ENCODE measurements at places on chromosomes 11 and 22. TPM values are rescaled to one million over a fixed set of nuclear protein-coding genes. Genes with fewer than 3 reads are reported as not detected.
A peak's percentile ranks its signal among the peaks of the same experiment; 100 is the strongest.

DNA sequence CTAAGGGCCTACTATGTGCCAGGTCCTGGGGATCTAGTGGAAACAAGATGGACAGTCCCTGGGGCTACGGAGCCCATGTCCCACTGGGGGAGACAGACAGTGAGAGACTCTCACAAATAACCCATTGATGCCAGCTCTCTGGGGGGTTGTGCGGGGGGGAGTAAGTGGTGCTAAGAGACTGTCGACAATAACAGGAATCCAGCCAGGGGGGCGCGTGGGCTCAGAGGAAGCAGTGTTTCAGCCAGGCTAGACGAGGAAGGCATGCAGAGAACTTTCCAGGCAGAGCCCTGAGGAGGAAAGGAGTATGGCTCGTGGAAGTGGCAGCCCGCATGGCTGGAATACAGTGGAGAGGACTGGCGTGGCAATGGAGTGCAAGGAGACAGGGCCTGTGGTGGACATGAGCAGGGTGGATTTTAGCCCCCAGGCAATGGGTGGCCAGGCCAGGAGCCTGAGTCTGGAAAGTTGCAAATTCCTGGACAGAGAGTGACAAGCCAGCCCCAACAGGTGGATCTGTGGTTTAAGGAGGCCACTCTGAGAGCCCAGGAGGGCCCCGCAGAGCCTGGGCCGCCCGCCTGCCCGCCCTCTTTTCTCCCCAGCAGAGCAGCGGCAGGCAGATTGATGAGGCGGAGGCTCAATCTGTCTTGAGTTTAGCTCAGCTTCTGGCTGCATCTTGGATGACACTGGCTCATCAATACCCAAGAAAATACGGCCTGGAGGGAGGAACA, 40.0 kb upstream of the TCF20 start:
- DNase-seq, result no peak

DNA sequence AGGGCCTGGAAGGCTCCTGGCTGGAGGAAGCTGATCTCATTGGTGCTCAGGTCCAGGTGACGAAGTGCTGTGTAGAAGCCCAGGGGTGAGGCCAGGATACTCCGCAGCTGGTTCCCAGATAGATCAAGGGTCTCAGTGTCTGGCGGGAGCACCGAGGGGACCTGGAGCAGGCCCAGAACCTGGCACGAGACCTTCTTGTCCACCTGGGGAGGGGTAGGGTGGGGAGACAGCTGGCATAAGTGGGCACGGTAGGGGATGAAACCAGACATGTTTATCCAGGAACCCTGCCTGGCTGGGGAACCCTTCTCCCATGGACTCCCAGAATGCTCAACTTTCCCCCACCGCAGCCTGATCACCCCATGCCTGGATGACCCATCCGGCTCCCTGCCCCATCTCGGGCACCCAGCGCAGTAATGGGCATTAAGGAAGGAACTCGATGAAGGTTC, 9.2 kb downstream of the LRRC32 start:
- DNase-seq, result peak; percentile 1

TESMIN gene
- total RNA-seq, result 0.29 TPM

DNA sequence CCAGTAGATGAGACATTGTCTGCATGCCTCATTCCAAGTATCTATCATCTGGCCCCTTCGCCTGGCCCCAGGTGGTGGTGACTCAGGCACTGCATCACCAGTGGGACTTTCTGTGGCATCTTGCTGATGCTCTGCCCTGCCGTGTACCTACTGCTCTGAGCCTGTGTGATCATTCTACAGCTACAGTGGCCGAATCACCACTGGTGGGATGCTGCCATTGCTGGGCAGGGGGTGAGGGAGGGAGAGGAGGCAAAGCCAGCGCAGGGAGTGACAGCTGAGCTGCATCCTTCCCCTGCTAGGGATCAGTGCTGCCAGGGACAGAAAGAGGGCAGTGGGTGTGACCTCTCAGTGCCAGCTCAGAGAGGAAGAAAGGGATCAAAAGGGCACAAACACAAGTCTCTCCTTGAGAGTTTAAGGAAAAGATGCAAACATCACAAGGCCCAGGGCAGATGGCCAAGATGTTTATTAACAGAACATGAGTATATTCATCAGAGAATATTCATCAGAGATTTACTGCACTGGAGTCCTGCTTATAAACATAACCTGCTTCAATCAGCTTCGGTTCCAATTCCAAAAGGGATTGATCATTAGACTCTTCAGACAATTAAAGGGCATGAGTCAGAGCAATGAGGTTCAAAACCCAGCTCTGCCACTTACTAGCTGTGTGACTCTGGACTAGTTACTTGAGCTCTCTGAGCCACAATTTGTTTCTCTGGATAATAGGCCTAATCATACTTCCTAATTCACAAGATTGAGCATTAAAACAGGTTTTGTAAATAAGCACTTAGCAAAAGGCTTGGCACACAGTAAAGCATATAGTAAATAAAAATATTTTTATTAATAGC, 109.8 kb downstream of the NAT10 start:
- DNase-seq, result no peak

PYGM gene
- 31.3 TPM for total RNA-seq

NLRP14 gene
- total RNA-seq, result not detected

- DNase-seq, result no peak
These were observed 62.0 kb upstream of the THY1 start for GRCh38 chr11:119484741-119485605.

GRCh38 chr11:93403930-93404329, 73.4 kb downstream of the DEUP1 start:
- DNase-seq, result no peak

GRCh38 chr22:44214764-44215163, 34.0 kb downstream of the PARVG start:
- no peak for DNase-seq

GRCh38 chr11:58912124-58912523, 27.2 kb upstream of the GLYATL1 start:
- DNase-seq, result no peak

DNA sequence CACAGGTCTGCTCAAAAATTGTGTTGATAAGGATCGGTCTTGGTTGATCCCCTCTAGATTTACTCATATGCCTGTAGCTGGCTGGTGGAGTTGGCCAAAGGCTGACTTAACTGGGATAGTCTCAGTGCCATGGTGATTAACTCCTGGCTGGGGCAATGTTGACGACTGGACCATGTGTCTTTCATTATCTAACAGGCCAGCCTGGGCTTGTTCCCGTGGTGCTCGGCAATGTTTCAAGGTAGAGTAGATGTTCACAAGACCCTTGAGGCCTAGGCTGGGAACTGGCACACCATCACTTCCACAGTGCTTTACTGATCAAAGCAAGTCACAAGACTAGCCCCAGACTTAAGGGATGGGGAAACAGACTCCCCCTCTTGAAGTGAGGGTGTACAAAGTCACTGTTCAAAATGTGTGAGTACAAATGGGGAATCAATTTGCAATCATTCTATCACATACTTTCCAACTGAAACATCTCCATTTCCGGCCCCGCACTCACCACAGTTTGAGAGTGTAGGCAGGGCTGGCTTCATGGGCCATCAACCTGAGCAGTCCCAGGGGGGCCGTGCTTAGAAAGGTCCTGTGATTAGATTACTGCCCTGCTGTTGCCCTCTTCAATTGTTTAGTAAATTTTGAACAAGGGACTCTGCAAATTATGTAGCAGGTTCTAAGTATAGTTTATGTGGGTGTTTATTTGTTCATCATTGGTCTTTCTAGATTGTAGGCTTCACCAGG, 240.8 kb downstream of the NELL1 start:
- no peak for DNase-seq

DNA sequence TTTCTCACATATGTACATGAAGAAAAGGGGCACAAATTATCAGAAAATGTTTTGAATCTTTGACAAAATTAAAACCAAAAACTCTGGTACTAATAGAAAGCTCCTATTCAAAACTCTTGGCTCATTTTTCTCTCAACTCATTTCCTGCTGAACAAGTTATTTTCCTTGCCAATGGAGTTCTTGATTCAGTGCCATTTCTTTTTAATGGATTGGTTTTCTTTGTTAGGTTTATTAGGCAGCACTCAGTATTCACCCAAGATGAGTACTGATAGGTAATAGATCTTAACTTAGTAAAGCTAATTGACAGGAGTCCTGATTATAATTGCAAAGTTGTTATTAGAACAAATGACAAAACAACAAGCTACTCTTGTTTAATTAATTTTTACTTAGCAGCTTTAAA, 279.4 kb upstream of the PDGFD start:
- no peak for DNase-seq

DNA sequence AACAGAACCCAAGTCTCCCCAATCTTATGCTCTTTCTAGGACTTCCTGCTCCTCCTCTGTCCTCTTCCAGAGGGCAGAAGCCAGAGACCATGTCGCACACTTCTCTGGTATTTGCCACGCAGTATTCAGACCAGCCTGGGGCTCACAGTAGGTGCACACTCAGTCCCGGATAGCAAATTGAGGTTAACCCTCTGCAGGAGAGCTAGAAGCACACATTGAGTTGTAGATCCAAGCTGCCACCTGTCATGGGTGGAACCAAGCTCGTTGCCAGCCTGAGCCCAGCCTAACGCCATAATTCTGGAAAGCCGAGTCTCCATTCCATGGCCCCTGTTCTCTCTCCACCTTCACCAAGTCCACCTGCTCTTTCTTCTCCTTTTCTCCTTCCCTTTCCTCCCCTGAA, 562.1 kb downstream of the BUD13 start:
- no peak for DNase-seq

DNA sequence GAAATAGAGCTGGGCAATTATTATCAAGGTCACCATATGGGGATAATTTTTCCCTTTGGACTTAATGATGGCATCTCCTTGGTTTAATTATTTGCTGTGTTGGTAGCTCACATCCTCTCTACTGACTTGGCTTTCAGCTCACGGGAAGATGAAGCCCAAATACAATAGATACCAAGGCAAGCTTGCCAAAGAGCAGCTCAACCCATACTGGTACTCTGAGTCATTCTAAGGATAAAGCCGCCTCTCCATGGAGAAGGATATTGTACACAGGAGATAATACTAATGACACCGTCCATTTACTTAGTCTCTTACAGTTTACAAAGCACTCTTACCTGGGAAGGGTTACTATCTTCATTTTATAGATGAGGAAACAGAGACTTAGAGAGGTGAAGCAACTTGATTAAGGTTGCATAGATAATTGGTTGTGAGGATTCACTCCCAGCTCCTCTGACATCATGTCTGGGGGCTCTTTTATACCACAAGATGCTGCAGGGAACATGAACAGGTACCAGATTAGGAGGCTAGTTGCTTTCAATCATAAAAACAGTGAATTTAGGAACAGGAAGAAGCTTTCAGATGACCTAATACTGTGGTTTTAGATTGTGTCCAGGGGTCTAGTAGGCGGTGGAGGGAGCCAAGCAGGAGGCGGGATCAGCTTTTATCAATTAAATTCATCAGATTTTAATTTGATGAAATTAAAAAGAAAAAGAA, 48.3 kb upstream of the PICALM start:
- no peak for DNase-seq

CDC42EP2 gene
- total RNA-seq, result 21.7 TPM

DNA sequence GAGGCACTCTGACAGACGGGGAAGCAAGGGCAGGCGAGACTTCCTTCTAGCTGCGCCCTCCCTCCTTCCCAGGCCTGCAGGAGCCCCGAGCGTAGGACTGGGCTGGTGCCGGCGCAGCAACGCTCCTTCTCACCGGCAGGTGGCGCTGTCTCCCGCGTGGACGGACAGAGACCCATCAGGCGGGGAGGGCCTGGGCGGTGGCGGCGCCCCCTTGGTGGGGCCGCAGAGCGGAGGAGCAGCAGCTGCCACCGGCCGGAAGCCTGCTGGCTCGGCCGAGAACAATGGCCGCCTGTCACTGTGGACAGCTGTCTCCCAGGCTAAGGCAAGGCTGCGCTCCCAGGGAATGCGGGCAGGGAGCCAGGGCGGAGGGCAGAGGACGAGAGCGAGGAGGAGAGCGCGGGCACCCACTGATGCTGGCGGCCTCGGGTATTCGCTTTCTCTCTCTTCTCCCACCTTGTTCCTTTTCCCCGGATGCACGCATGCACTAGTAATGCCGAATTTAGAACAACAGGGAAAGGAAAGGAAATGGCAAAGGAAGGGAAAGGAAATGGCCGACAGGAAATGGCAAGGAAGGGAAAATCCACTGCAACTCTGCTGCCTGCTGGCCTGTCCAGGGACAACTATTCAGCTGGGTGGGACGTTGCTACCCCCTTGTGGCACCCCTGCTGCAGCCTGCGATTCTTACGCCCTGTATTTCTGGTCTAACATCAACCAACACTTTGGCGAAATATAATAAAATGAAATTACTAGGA, 14.4 kb downstream of the PPM1F start:
- peak; percentile 94 for DNase-seq

DNA sequence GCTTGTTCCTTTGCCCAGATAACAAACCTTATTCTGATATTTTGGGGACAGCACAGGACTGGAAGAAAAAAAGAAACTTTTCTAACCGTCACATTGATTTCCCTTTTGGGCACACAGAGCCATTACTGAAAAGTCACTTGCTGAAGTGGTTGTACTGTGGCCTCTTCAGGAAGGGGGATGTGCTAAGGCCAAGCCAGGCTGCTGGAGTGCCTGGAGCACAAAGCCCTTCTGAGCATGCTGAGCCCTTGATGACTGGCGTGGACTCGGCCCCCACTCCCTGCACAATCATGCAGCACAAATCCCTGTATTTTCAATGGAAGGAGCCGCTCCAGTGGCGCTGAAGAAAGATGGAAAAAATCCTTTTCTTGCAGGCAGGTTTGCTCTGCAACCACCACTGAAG, 164.2 kb downstream of the NTM start:
- no peak for DNase-seq

Data from left cardiac atrium (tissue), 4 donors.